ENCODE measurements at places on chromosomes 3 and 15. TPM values are rescaled to one million over a fixed set of nuclear protein-coding genes. Genes with fewer than 3 reads are reported as not detected.
A peak's percentile ranks its signal among the peaks of the same experiment; 100 is the strongest.

Gene TRPM1
- total RNA-seq, result not detected

Gene CYP19A1
- 3.2 TPM for total RNA-seq

GRCh38 chr15:89121414-89121813 is 33.2 kb downstream of the ABHD2 start:
- DNase-seq, result no peak

GRCh38 chr3:13122081-13123012 is 49.1 kb upstream of the IQSEC1 start:
- peak; percentile 24 for DNase-seq
